ENCODE measurements at places on chromosomes 1 and 21. TPM values are rescaled to one million over a fixed set of nuclear protein-coding genes. Genes with fewer than 3 reads are reported as not detected.
A peak's percentile ranks its signal among the peaks of the same experiment; 100 is the strongest.

DNA sequence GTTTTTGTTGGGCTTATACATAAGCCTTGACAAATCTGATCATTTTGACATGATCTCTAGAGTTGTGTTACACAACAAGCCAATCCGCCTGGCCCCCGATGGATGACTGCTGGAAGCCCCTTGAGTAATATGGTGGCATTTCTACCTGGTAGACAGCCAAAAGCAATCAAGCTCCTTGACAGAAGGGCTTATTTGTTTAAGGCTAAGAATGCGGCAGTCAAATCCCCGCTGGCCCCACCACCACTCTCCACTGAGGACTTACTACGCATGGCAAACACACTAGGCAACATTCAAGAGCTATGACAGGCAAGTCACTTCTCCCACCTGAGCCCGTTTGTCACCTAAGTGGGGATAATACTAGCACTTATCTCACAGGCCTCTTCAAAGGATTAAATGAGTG is 33.4 kb upstream of the C1orf198 start:
- no peak overlapping the region for H3K4me3 ChIP-seq
- no peak overlapping the region for H3K27ac ChIP-seq
- peak; percentile 47 for DNase-seq
- H3K36me3 ChIP-seq: no peaks in the 10 kb centered on the region
- no peaks in the 10 kb centered on the region for H3K4me1 ChIP-seq

- no peak for DNase-seq
- H3K27me3 ChIP-seq: no peaks in the 10 kb centered on the region
- H3K27ac ChIP-seq: no peak overlapping the region
- peaks cover 1% of the 10 kb centered on the region for H3K36me3 ChIP-seq
- H3K4me1 ChIP-seq: no peaks in the 10 kb centered on the region
Measured at GRCh38 chr1:179889589-179889988, 7.5 kb downstream of the TOR1AIP1 start.

DNA sequence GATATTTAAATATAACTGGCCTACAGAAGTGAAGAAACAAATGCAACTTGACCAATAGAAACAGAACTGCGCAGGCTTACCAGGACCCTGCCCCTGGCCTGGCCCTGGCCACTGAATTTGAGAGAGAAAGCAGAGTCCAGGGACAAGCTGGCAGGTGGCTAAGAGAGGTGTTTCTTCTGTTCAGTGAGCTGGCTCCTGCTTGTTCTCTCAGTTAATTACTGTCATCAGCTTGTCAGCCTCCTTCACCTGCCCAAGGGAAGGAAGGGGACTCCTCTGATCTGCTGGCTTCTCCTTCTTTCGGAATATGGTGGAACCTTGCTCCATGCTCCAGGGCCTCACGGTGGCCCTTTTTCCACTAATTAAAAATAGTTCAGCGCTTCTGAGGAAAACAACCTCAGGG is 388.4 kb downstream of the DISC1 start:
- no peak for DNase-seq
- no peaks in the 10 kb centered on the region for H3K4me1 ChIP-seq
- H3K36me3 ChIP-seq: no peaks in the 10 kb centered on the region
- no peak overlapping the region for H3K4me3 ChIP-seq
- H3K27ac ChIP-seq: no peak overlapping the region

DNA sequence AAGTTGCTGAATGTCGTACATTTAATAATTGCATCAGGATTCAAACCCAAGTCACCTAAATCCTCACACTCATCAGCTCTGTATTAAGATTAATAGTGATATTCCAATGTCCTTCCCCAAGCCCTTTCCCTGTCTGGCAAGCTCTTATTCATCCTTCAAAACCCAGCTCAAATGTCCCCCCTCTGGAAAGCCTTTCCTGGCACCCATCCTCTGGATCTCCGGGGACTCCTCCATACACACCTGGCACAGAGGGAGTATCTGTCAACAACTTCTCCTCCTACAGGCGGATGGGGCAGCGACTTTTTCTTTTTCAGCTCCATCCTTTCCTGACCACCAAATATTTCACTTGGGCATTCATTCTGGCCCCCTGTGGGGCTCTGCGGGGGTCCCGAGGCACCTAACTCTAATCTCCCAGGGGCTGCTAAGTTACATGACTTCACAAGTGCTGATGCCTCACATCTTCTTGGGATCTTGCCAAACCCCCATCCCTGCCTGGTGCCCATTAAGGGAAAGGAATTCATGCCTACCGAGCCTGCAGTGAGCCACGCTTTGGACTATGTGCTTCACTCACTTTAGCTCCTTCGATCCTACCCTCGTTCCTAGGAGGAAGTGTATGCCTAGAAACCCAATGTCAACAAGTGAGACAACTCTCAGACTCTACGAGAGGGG is 15.2 kb downstream of the TINAGL1 start:
- H3K4me3 ChIP-seq: no peak overlapping the region
- DNase-seq: peak; percentile 49
- no peaks in the 10 kb centered on the region for H3K27me3 ChIP-seq
- H3K27ac ChIP-seq: no peak overlapping the region
- H3K36me3 ChIP-seq: no peaks in the 10 kb centered on the region
- peaks cover 2% of the 10 kb centered on the region for H3K4me1 ChIP-seq

GRCh38 chr1:29342351-29342750 is 106.0 kb downstream of the PTPRU start:
- DNase-seq: no peak
- H3K27me3 ChIP-seq: peaks cover 4% of the 10 kb centered on the region
- H3K36me3 ChIP-seq: no peaks in the 10 kb centered on the region
- no peak overlapping the region for H3K27ac ChIP-seq
- H3K4me1 ChIP-seq: no peaks in the 10 kb centered on the region

GRCh38 chr1:46097149-46097472 is 35.3 kb downstream of the PIK3R3 start:
- H3K4me3 ChIP-seq: no peak overlapping the region
- no peaks in the 10 kb centered on the region for H3K4me1 ChIP-seq
- H3K27ac ChIP-seq: no peak overlapping the region
- H3K27me3 ChIP-seq: no peaks in the 10 kb centered on the region
- no peaks in the 10 kb centered on the region for H3K36me3 ChIP-seq

GRCh38 chr1:55352811-55353180 is 137.6 kb upstream of the USP24 start:
- no peaks in the 10 kb centered on the region for H3K36me3 ChIP-seq
- H3K27ac ChIP-seq: no peak overlapping the region
- H3K27me3 ChIP-seq: no peaks in the 10 kb centered on the region

FMOD gene
- total RNA-seq: 3.3 TPM

DNA sequence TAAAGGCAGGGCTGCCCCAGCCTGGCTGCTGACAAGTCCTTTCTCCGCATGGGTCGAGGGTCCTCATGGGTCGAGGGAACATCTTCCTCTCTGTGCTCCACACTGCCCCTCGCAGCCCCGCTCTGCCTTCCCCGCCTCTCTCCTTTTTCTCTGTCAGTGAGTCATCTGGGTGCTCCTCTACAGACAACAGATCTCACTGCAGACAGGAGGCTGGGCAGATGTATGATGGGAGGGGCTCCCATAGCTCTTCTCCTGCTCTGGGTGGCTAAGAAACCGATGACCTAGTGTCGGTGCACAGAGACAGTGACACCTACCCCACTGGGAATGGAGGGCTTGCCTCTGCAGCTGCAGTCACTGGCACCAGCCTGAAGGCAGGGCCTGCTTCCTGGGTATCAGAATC is 5.5 kb downstream of the KCNA10 start:
- no peak overlapping the region for H3K27ac ChIP-seq
- H3K27me3 ChIP-seq: no peaks in the 10 kb centered on the region
- H3K36me3 ChIP-seq: no peaks in the 10 kb centered on the region
- no peaks in the 10 kb centered on the region for H3K4me1 ChIP-seq
- peak; percentile 15 for DNase-seq
- H3K4me3 ChIP-seq: no peak overlapping the region

NDUFV3 gene
- total RNA-seq: 37.7 TPM

DNA sequence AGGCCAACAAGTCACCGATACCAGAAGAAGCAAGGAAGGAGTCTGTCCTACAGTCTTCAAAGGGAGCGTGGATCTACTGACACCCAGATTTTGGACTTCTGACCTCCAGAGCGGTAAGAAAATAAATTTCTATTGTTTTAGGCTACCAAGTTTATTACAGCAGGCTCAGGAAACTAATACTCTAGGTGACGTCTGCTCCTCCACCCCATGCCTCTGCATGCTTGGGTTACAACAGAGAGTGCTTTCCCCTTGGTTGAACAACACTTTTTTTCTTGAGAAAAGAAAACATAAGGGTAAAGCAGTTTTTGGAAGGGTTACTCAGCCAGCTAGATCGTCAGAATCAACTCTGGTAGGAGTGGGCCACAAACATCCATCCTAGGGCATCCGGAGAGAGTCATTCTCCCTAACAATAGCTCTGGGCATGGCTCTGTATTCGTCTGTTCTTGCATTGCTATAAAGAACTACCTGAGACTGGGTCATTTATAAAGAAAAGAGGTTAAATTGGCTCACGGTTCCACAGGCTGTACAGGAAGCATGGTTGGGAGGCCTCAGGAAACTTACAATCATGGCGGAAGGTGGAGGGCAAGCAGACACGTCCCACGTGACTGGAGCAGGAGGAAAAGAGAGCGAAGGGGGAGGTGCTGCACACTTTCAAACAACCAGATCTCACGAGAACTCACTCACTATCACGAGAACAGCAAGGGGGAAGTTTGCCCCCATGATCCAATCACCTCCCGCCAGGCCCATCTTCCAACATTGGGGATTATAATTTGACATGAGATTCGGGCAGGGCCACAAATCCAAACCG is 22.2 kb upstream of the DNAJC11 start:
- no peak overlapping the region for H3K4me3 ChIP-seq
- H3K4me1 ChIP-seq: peaks cover 2% of the 10 kb centered on the region
- no peaks in the 10 kb centered on the region for H3K36me3 ChIP-seq
- peak overlapping the region; percentile 46 for H3K27ac ChIP-seq

DNA sequence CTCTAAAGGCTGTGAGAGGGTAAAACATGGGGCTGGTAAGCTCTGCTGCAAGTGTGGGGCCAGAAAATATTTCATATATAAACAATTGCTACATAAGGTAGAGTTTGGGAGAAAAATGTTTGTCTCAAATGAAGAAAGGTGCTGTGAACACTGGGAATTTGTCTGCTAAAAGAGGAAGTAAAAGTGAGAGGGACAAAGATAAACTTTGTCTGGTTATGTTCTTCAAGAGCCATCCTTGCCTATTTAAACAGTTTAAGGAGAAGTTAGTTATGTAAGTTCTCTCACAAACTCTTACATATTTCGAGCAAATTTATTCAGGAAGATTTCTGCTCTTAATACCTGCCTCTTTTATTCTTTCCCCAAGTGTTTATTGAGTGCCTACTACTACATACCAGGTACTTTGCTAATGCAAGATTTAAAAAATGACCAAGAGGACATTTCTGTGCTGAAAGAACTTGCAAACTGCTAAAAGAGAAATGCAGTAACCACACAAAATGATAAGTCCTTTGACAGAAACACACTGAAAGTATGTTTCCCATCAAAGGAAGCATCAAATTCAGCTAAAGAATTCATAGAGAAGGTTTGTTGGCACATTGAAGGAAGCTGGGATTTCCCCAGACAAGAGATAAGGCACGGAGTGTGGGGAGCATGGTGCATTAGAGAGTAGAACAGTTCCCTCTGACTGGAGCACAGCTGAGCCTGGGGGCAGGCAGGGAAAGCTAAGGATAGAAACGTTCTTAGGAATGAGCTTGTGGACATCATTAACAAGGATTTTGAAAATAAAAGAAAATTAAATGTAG is 549.1 kb downstream of the PTBP2 start:
- H3K36me3 ChIP-seq: no peaks in the 10 kb centered on the region
- no peak for DNase-seq
- H3K27ac ChIP-seq: no peak overlapping the region
- H3K4me1 ChIP-seq: no peaks in the 10 kb centered on the region
- no peaks in the 10 kb centered on the region for H3K27me3 ChIP-seq

ANXA9 gene
- 0.33 TPM for total RNA-seq

DNA sequence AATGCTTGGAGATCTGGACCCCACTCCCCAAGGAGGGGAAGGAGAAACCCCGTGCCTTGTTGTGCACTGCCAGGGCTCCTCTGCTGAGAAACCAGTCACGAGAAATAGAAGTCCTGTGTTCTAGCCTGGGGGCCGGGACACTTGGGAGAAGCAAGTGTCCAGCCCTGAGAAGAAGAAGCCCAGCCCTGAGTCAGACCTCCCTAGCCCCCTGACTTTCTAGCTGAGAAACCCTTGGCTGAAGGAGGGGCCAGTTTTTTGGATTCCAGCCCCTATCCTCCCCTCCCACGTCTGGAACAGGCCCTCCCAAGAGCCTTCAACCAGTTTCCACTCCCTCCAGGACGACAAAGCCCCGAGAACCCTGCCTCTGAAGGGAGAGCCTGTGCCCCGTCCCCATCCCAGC is 100.5 kb downstream of the NAV1 start:
- no peak overlapping the region for H3K4me3 ChIP-seq
- no peak for DNase-seq
- no peaks in the 10 kb centered on the region for H3K27me3 ChIP-seq
- H3K27ac ChIP-seq: peak overlapping the region; percentile 93

GRCh38 chr1:17198476-17199258 is 6.3 kb upstream of the PADI1 start:
- H3K4me1 ChIP-seq: peaks cover 3% of the 10 kb centered on the region
- H3K27me3 ChIP-seq: peaks cover 4% of the 10 kb centered on the region
- peak; percentile 36 for DNase-seq
- H3K27ac ChIP-seq: no peak overlapping the region
- no peak overlapping the region for H3K4me3 ChIP-seq

DNA sequence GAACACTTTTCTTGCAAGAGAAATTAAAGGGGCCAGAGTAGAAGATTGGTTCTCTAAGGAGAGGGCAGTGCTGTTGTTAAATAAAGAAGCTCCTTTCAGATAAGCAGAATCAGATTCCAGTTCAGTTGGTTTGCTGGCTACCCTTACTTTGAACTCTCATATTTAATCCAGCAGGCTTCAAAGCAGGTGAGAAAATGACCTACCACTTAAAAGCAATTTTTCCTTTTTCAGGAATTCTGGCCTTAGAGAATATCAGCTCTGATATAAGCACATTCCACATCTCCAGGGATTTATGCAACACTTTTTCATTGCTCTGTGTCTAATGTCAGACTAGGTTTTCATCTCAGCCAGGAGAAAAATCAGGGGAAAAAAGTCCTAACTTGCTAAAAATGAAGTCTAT is 28.7 kb downstream of the WNT2B start:
- H3K27me3 ChIP-seq: no peaks in the 10 kb centered on the region
- DNase-seq: peak; percentile 82
- H3K4me3 ChIP-seq: no peak overlapping the region
- H3K4me1 ChIP-seq: peaks cover 2% of the 10 kb centered on the region
- H3K27ac ChIP-seq: no peak overlapping the region
- peaks cover 3% of the 10 kb centered on the region for H3K36me3 ChIP-seq

- DNase-seq: no peak
- H3K27ac ChIP-seq: no peak overlapping the region
- no peaks in the 10 kb centered on the region for H3K36me3 ChIP-seq
- no peaks in the 10 kb centered on the region for H3K27me3 ChIP-seq
- H3K4me3 ChIP-seq: no peak overlapping the region
Measured at GRCh38 chr1:234990874-234991801, 137.5 kb downstream of the TOMM20 start.

LDLRAD1 gene
- total RNA-seq: not detected

- H3K27me3 ChIP-seq: no peaks in the 10 kb centered on the region
- H3K27ac ChIP-seq: no peak overlapping the region
- peaks cover under 1% of the 10 kb centered on the region for H3K36me3 ChIP-seq
Measured at GRCh38 chr1:161185732-161186311, 8.5 kb upstream of the B4GALT3 start.

GRCh38 chr21:28775071-28775470 is 217.6 kb downstream of the LTN1 start:
- H3K27ac ChIP-seq: no peak overlapping the region
- no peaks in the 10 kb centered on the region for H3K36me3 ChIP-seq
- no peaks in the 10 kb centered on the region for H3K27me3 ChIP-seq
- no peak for DNase-seq
